ENCODE measurements at places on chromosomes 7 and 10. TPM values are rescaled to one million over a fixed set of nuclear protein-coding genes. Genes with fewer than 3 reads are reported as not detected.

The FGFR2 gene
- 143 TPM for total RNA-seq

The CCDC3 gene
- total RNA-seq = 2.0 TPM

The PLAC9 gene
- 20.8 TPM for total RNA-seq

The LIPF gene
- total RNA-seq = not detected

The MAGI2 gene
- total RNA-seq = 26.9 TPM

The EN2 gene
- not detected for total RNA-seq

The VWDE gene
- total RNA-seq = not detected

The SH2D4B gene
- total RNA-seq = not detected

Measured in sigmoid colon (tissue), 7 donors.